IPS-NIHi11 (cell line): ENCODE measurements at places on chromosomes 12 and 14.

- peak; percentile 85 for DNase-seq
Measured at GRCh38 chr12:99984271-99985128, at the start of gene ANKS1B. Gene ANKS1B, minus strand, starts transcription at chr12:99984936. Its CDS starts 699 bp downstream, at chr12:99984237.

DNA sequence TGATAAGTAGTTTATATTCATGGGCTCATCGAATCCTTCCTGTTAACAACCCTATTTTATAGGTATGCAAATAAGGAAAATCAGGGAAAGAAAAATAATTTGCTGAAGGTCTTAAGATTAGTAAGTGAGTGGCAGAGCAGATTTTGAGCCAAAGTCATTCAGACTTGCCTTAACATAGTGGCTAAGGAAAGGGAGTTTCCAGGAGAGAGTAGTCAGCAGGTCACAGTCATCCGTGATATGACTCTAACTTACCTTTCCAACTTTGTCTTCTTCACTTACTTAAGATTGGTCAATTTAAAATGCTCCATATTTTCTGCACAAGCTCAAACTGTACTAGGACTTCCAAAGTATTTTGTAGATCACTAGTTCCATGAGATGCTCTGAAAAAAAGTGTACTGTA is 46.6 kb downstream of the AKAP6 start:
- no peak for DNase-seq

GRCh38 chr14:51147183-51147582 is 52.3 kb upstream of the TRIM9 start:
- DNase-seq = no peak

DNA sequence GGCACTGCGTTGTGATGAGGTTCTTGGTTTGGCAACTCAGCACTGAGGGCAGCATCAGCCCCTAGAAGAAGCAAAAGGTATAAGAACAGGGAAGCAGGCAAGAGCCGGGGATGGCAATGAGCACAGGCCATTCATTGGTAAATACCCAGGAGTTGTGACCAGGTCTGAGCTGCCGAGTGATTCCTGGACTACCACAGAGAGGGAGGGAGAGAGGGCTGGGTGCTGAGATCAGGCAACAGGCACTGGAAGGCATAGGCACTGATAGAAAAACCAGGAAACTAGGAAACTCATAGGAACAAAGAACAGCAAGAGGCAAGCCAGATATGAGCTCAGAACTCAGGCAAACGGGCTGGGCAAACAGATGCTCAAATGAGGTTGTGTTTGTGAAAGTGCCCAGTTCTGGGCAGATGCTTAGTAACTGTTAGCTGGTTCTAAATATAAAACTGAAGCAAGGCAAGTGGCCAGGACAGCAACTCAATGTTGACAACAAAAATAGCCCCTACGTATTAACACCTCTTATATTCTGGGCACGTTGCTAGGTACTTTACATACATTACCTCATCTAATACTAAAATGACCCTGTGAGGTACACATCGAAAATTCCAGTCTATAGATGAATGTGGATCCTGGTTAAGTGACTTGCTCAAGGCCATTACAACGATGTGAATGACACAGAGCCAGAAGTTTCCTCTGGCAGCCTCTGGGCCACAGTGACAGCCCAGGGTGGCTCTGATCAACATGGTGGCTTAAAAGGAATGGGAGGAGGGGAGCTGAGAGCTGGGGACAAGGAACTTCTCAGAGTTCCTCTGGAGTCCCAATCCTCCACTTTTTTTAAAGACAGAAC is 121.1 kb downstream of the PRMT8 start:
- DNase-seq = no peak
